ENCODE measurements at places on chromosomes 6 and 20. TPM values are rescaled to one million over a fixed set of nuclear protein-coding genes. Genes with fewer than 3 reads are reported as not detected.

The MOXD1 gene
- 2.5 TPM for total RNA-seq

The WFDC10B gene
- total RNA-seq: not detected

The SIRPD gene
- not detected for total RNA-seq

The MAPK13 gene
- total RNA-seq: 7.2 TPM

Measured in right atrium auricular region (tissue), 2 donors.